ENCODE measurements at places on chromosomes 2 and 18.

- DNase-seq, result no peak
Observed at GRCh38 chr2:212770240-212770639, 231.6 kb upstream of the ERBB4 start.

DNA sequence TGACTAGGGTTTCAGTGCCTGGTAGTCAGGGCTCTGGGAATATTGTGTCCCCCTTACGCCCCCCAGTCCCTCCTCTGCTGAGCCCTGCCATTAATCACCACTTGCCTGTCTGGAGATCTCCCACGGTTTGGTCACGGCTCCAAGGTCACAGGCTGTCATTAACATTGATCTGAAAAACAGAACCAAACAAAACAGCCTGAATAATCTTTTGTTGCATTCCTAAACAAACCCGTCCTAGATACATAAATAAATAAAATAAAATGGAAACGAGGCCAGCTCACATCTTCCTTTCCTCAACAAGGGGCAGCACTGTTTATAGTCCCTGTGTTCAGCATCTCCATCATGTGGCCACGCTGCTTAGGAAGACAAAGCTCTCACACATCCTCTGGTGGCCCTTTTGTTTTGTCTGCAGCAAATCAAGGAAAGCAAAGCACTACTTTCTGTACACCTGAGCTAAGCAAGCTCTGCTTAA is 282.8 kb downstream of the AGPS start:
- no peak for DNase-seq

- DNase-seq, result no peak
Observed at GRCh38 chr2:17863539-17863938, 14.9 kb upstream of the KCNS3 start.

GRCh38 chr2:164922134-164922533 is 33.2 kb downstream of the SLC38A11 start:
- no peak for DNase-seq

DNA sequence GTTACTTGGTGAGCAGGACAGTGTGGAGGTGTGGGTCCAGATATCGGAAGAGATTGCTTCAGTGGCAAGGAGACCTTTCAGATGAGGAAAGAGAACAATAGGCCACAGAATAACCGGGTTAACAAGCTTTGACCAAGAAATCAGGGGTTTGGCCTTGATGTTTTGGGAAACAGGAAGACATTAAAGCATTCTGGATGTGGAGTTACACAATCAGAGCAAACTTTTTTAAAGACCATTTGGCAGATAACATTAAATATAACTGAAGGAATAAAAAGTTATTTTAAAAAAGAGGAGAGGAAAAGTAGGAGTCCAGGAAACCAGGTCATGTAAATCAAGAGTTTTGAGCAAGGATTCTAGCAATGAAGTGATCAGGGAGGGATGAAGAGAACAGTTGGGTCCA is 35.7 kb downstream of the TNFRSF11A start:
- DNase-seq, result no peak

- DNase-seq, result no peak
Observed at GRCh38 chr2:14752295-14752694, 119.8 kb downstream of the LRATD1 start.

DNA sequence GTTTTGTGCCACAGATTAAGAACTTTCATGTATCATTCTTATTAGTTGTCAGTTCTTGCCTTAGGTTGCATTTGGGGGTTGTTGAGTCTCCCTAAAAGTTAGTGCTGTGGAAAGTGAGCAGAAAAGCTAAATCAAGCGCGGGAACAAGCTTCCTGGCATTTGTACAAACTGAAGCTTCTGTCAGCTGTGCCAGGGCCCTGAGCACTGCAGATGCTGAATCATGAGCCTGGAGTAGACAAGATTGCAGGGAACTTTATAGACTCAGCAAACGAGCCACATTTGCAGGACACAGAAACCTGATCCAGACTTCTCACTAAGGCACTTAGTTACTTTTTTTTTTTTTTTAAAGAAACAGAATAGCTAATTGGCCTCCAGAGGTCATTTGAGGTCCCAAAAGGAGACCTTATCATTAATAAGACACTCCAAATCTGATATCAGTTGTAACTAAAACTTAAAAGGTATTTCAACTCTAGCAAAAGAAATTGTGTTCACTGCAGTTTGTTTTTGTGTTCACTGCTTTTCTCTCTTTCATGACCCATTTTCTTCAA is 88.7 kb downstream of the ADAM23 start:
- DNase-seq, result no peak

GRCh38 chr2:225649274-225649673 is 249.8 kb downstream of the NYAP2 start:
- DNase-seq, result no peak

- DNase-seq, result no peak
Observed at GRCh38 chr18:24964216-24964615, 387.8 kb downstream of the ZNF521 start.

GRCh38 chr2:74384051-74384450 is 3.9 kb upstream of the DCTN1 start:
- DNase-seq, result no peak

GRCh38 chr18:2535419-2535910 is 35.8 kb downstream of the METTL4 start:
- no peak for DNase-seq

GRCh38 chr2:239239607-239240413 is 161.0 kb downstream of the HDAC4 start:
- no peak for DNase-seq

- DNase-seq, result no peak
Observed at GRCh38 chr2:16613539-16614011, 52.1 kb downstream of the CYRIA start.

DNA sequence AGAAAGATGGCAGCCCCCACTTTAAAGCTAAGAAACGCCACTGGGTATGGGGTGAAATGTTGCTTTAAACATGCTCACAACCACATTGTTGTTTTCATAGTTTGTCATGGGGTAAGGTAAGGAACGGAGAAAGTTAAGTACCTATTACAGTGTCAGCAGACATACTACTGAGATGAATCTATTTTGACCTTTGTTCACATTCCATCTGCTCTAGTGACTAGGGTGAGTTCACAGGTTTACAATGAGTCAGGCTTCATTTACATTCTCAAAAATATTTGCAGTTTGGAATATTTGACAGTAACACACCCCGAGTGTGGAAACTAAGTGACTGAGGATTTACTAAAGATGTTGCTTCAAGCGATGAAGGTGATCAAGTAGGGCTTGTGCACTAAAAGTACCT is 428.7 kb upstream of the ACVR2A start:
- DNase-seq, result no peak

DNA sequence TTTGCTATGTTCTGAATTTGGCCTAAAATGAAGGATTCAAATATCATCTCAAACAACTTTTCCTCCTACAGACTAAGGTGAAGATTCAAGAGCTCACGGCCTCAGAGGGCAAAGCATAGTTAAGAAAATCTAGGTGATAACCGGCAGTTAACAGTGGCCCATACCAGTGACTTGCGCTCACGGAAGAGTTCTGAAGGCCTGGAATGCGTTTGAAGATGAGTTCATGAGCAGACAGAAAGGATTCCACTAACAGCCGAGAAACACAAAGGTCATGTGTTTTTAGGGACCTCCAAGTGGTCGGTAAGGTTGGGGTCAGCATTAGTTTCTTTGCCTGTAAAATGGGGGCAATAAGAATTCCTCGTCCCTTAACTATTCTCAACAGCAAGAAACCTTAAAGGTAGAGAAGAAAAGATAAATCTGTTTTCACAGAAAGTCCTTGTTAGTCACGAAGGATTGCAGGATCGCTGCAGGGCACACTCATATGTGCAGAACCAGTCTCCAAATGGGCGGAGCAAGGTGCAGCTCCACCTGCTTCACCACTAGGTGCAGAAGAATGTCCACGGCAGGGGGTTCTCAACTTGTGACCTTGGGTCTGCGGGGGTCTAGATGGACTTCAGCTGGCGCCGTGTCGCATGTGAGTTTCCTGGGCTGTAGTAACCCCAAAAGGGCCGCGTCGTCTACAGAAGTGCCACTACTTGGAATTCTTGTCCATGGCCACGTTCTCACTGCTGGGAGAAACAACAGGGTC is 708 bp upstream of the RPIA start:
- DNase-seq, result peak; percentile 10

DNA sequence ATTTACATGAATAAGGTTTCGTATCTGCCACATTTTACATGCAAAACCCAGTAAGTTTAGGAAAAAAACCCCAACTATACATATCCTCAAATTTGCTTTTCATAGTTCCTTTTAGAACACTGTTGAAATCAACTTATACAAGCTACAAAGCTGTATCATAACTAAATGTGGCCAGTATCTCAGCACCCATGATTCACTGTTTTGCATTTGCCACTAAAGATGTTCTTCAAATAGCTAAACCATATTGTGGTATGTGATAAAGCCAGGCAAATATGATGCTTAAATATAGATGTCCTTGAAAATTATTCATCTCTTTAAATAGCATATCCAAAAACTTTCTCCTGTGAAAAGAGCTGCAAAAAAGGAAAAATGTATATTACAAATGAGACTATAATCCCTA is 29.9 kb downstream of the ROCK2 start:
- no peak for DNase-seq

DNA sequence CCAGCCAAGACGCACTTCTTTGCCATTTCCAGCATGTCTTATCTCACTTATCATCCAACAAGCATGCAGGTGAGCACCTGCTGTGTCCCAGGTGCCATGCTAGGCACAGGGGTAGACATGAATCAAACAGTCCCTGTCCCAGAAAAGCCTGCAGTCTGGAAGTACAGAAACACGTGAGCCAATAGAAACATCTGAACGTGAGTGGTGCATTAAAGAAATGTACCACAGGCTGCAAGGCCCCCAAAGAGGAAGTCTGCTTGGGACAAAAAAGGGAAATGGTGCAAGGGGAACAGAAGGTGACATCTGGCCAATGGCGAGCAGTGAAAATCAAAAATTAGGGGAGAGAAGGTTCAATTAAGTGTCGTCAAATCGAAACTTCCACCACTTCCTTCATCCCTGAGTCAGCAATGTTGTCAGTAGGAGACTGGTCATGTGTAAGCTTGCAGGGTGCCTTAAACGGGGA is 17.6 kb upstream of the TMEM247 start:
- no peak for DNase-seq

GRCh38 chr2:196404276-196404675 is 232.9 kb upstream of the STK17B start:
- no peak for DNase-seq

DNA sequence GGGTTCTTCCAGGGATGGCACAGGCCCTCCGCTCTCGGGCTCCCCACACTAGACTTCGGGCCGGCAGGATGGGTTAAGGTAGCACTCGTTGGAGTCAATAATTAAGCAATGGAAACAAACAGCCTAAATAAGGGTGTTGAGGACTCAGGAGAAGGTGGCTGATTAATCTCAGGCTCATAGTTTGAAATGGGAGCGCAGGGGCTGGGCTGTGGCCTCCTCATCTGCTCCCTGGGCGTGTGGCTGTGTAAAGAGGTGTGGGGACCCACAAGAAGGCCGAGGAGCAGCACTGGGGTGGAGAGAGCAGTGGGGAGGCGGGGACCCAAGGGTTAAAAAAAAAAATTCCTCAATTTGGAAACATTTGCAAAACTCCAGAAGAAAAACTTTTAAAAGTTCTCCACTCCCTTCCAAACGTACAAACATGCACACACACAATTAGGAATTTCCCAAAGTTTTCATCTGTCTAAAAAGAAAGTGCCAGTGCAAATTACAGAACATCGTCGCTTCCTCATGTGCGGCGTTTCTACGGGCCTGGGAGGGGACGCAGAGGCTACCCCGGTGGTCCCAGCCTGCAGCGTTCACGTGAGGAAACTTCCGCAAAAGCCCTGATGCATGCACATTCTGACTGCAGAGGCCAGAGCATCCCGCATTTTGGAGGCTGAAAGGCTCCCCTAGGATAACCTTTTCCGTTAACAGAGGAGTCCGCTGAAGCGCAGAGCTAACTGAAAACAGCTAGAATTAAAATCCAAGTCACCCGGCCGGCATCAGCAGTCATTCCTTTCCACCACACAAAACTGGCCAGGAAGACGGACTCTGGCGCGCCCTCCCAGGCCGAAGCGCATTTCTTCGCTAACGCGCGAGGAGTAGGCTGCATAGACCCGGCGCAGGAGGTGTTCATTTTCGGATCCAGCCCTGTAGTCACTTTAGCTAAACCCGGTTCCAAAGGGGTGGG is 1.0 kb upstream of the TUBB6 start:
- DNase-seq, result no peak

DNA sequence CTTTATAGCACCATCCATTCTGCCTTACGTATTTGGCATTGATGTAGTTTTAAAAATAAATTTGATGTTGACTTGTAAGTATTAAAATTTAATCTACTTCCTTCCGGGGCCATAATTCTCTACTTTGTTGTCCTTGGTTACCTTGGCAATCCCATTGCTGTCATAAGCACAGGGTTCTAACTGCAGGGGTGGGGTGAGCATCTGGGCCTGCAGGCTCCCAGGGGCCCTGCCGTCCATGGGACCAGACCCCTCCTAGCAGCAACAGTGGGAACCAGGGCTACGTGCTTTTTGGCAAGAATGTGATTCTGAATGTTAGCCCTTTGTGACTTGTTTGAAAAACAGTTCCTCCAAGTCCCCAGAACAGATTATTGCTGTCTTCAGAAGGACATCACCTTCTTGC is 4.9 kb downstream of the ASAP2 start:
- no peak for DNase-seq

- DNase-seq, result no peak
Observed at GRCh38 chr2:71133603-71134002, 3.2 kb downstream of the MPHOSPH10 start.

- DNase-seq, result no peak
Observed at GRCh38 chr2:197600306-197600705, 75.1 kb downstream of the RFTN2 start.

GRCh38 chr2:27379836-27380625 is 503 bp downstream of the ZNF513 start:
- DNase-seq, result no peak

- DNase-seq, result no peak
Observed at GRCh38 chr2:227079726-227080125, 84.3 kb downstream of the COL4A4 start.

DNA sequence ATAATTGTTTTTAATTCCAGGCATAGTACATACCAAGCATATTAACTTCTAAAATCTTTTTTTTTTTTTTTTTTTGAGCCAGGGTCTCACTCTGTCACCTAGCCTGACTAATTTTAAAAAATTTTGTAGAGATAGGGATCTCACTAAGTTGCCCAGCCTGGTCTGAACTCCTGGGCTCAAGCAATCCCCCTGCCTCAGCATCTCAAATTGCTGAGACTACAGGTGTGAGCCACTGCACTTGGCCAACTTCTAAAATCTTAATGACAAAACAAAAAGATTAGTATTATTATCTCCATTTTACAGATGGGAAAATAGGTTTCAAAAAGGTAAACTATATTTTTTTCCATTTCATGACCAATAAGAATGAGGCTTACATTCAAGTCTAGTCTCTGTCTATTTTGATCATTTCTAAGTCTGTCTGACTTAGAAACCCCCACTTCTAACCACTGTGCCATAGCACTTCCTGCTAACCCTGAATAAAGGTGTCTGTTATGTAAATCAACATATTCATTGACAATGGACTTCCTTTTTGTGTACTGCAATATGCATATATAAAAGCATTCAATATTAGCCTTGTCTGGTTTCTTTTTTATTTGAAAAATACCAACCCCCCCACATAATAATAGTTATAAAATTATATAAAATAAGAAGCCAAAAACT is 28.7 kb upstream of the ZEB2 start:
- DNase-seq, result no peak

GRCh38 chr2:237435844-237436587 is 22.1 kb upstream of the COL6A3 start:
- no peak for DNase-seq
